ENCODE measurements at places on chromosomes 2 and 18.
A peak's percentile ranks its signal among the peaks of the same experiment; 100 is the strongest.

GRCh38 chr2:176582990-176583481 lies 313.8 kb downstream of the MTX2 start:
- peak; percentile 53 for DNase-seq

DNA sequence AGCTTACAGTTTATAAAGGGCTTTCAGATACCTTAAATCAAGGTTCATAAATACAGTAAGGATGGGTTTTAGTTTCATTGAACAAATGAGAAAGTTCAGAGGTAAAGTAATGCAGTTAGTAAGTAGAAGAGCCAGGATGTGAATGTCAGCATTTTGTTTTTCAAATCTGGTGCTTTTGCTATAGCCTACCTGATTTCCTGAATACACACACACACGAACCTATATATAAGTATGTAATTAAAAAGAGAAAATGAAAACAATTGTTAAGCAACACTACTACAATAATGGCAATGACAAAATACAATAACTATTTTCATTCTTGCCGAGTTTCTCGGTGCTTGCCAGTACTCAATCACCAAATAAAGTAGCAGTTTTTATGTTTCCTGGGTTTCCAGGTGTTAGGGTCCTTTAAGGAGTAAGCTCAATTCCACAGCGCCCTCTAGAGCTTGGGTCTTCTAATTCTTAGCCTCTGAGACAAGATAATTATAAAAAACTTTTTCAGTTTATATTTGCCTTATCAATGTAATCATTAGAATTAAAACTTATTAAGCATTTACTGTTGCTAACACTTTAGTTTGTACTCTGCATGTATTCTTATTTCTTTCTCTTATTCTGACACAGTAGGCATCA lies 512.9 kb upstream of the ACVR2A start:
- DNase-seq: peak; percentile 11

GRCh38 chr18:34494359-34494696 lies 215.8 kb upstream of the DTNA start:
- no peak for DNase-seq

DNA sequence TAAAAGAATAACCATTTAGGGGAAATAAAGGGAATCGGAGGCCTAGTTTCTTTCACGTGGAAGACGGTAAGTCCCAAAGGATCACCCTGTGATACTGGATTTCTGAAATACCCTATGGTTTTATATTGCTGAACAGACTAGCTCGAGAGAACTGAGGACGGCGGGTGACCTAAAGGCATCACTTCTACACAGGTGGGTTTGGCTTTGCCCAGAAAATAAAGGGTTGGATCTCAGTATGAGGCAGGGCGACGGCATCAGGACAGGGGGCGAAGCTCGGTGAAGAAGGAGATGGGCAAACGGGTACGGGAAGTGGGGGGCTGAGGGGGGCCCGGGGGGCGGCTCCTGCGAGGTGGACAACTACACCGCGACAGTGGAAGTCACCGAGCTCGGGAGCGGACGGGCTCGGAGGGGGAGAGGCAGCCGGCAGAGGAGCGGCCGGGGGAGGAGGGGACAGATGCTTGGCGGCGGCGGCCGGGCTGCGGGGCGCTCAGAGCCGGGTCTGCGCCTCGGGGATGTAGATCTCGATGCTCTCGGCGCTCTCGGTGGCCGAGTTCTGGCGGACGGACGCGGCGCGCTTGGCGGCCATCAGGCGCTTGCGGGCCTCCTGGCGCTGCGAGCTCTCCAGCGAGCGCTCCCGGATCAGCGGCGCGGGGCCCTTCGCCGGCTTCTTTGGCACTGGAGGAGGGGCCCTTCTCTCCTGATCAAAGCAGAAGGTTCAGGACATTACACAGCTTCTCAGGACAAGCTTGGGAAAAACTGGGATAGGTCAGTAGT lies 48.9 kb downstream of the TGIF1 start:
- no peak for DNase-seq

DNA sequence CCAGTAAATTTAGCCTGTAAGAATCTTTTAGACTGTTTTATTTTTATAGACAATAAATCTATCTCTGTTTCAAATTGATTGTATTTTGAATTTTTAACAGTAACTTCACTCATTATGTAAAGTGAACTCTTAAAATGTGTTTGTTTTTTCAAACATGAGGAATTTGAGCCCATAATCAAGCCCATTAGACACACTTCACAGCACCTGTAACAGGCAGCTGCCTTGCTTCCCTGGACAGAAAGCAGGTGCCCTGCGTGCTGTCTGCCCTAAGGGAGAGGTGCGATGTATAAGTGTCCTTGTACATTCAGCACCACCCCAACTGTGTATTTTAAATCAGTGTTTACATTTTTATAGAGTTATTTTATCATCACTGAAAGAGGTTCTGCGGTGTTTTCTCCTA lies 186.5 kb upstream of the TPO start:
- no peak for DNase-seq

GRCh38 chr18:54717673-54718407 lies 110.4 kb upstream of the RAB27B start:
- DNase-seq: no peak

- no peak for DNase-seq
Observed at GRCh38 chr18:10453806-10454680, at the start of gene APCDD1. TSS of gene APCDD1 (plus strand) at chr18:10454635. CDS start at chr18:10454982, 347 bp downstream.

GRCh38 chr18:75421656-75422055 lies 5.8 kb downstream of the SMIM21 start:
- no peak for DNase-seq

DNA sequence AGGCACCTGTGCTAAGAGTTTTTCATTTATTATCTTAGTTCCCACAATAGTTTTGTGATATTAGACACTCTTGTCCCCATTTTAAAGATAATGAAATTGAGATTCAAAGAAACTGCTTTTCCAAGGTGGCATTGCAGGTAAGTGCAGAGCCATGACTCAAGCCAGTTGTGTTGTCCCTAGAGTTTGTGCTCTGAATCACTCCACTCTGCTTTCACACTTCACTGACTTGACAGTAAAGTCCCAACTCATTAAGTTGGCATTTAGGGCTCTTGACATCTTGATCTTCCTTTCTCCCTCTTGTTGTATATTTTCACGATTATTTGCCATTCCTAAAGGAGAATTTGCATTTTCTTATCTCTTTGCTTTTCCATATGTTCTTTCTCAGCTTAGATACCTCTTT lies 114.3 kb downstream of the DIS3L2 start:
- no peak for DNase-seq

GRCh38 chr2:47300609-47301276 lies 102.2 kb upstream of the MSH2 start:
- no peak for DNase-seq

DNA sequence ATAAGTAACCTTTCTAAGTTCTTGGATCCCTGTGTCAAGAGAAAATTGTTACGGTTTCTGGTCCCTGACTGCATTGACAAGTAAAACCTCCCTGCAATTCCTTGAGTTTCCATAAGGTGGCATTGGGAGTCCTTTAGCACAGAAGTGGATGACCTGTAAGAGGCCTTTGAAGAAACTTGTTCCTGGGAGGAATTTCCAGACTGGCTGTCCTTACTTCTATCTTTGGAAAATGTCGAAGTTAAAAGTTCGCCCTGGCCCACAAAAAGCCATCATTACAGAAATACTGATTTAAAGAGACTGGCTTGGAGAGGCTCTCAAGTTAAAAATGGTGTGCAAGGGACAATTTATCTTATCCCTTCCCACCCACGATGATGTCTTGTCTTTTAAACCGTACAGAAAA lies 218.4 kb downstream of the CDH20 start:
- DNase-seq: peak; percentile 61

DNA sequence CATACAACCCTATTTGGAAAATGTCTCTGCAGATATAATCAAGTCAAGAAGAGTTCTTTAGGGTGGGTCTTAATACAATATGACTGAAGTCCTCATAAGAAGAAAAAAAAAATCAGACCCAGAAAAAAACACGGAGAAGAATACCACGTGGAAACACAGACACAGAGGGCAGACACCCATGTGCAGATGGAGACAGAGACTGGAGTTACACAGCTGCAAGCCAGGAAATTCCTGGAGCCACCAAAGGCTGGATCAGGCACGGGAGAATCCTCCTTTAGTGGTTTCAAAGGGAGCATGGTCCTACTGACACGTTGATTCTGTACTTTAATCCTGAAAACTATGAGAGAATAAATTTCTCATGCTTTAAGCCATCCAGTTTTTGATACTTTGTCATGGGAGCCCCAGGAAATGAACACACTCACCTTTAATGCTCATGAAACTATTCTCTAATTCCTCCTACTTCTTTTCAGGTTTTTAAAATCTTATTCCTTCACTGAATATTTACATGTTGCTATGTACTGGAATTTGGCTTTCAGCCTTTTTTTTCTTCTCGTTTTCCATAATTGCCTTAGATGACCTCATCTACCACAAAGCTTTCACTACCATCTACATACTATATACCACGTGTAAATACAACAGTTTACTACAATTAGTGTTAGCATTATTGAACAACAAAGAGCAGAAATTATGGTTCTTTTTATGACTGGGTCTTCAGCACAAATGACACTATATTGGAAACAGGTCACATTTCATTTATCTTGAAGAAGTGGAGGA lies 529.1 kb downstream of the IRS1 start:
- no peak for DNase-seq

DNA sequence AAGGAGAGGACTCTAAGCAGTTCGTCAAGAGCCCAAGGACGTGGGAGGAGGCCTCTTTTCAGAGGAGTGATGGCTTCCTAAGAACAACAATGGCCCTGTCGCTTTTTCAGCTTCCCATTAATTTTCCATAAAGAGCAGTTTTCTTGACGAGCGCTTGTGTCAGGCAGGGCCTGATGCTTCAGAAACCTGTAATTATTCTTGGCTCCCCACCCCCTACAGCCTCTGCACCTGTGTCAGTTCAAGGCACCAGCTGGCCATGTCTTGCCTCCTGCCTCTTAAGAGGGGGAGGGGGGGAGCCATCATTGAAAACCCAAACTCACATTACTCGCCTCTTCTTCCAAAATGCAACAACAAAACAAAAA lies 32.3 kb downstream of the KLF7 start:
- DNase-seq: no peak

GRCh38 chr2:67717692-67718091 lies 320.6 kb downstream of the ETAA1 start:
- DNase-seq: no peak

GRCh38 chr18:13562494-13563029 lies 163.8 kb downstream of the FAM210A start:
- DNase-seq: no peak

DNA sequence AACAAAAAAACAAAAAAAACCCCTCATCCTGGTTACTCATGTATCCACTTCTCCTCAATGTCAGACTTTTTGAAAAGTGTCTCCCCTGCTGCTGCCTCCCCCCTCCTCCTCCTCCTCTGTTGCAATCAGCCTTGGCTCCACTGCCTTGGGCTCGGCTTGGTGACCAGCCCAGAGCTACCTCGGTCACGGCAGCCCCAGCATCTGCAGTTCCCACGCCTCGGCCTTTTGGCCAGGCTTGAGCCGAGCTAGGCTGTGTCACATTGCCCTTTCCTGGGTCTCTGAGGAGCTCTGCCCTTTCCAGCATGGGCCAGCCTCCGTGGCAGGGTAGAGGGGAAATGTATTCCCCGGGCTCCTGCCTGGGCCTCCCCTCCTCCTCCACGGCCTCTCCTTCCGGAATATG lies 22.7 kb upstream of the INHBB start:
- no peak for DNase-seq

- no peak for DNase-seq
Observed at GRCh38 chr2:174916270-174916930, 88.8 kb downstream of the CHN1 start.

- no peak for DNase-seq
Observed at GRCh38 chr2:232492963-232493700, 5.5 kb upstream of the ECEL1 start.

- DNase-seq: no peak
Observed at GRCh38 chr2:9032536-9033255, 29.2 kb upstream of the MBOAT2 start.

DNA sequence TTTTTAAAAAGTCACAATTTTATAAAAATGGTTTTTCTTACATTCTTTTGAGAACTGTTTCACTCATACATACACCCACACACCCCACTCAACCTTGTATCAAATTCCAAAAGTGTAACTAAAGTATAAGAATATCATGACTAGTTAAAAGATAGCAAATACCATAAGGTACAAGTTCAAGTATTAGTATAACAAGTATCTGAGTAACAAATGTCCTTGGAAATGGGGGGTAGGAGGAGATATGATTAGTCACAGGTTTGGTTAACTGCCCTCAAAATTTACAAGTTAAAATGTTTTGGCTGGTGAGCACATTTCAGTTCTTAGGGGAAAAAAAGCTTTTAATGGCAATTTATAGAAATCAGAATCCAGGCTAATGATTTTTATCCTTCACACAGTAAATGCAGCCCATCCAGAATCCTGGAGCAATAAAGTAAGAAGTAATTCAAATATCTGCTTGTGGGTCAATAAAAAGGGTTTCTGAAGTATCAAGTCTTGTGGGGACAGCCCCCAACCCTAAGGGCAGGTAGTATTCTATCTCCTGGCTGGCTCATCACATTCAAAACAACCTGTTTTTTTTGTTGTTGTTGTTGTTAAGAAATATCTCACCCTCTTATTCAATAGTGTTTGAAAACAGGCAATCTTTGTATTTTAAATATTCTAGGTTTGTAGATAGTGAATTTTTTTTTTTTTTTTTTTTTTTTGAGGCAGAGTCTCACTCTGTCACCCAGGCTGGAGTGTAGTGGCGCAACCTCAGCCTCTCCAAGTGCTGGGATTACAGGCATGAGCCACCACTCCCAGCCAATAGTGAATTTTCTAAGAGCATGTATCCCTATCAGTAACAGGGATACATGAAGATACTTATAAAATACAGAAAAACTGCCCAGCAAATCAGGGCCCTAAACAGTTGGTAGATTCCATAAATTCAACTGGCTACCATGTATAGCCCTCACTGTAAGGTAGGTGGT lies 14.5 kb downstream of the IAH1 start:
- DNase-seq: no peak

DNA sequence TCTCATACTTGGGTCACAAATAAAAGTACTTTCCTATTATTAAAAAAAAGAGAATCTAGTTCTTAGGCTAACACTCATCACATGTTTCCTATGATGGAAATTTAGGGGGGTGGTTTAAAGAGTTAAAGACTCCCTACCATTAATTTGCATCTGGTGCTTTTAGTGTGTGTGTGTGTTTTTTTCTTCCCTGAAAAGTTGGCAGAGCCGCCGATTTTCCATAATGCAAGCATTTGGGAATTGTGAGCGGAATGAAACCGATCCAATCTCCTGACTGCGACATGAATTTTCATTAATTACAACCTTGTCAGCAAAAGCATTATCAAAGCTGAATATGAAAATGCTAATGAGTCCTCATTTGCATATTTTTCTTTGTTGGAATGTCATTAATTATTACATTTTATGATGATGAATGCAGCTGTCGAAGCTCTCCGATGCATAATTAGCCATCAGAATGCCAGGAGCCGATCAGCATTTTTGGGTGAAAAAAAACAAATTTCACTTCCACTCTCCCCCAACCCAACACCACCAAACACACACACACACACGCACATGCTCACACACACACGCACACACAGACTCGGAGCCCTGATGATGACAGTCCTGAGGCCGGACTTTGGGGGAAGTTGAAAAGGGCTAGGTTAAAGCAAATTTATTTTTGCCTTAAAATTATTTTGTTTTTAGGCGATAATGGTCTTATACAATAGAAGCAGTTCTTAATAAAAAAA lies 165.4 kb downstream of the TCF4 start:
- DNase-seq: no peak

- DNase-seq: peak; percentile 9
Observed at GRCh38 chr2:71379086-71379485, 47.5 kb downstream of the ZNF638 start.
